ENCODE measurements at places on chromosomes 1 and 21.
A peak's percentile ranks its signal among the peaks of the same experiment; 100 is the strongest.

DNA sequence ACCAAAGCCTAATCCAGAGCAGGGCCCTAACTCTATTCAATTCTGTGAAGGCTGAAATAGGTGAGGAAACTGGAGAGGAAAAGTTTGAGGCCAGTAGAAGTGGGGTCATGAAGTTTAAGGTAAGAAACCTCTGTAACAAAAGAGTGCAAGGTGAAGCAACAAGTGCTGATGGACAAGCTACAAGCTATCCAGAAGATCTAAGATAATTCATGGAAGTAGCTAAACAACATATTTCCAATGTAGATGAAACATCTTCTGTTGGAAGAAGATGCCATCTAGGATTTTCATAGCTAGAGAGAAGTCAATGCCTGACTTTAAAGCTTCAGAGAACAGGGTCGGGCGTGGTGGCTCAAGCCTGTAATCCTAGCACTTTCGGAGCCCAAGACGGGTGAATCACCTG lies 217.6 kb downstream of the GREM2 start:
- no peak for DNase-seq

GRCh38 chr1:184455786-184456185 lies 69.0 kb downstream of the C1orf21 start:
- DNase-seq, result no peak

DNA sequence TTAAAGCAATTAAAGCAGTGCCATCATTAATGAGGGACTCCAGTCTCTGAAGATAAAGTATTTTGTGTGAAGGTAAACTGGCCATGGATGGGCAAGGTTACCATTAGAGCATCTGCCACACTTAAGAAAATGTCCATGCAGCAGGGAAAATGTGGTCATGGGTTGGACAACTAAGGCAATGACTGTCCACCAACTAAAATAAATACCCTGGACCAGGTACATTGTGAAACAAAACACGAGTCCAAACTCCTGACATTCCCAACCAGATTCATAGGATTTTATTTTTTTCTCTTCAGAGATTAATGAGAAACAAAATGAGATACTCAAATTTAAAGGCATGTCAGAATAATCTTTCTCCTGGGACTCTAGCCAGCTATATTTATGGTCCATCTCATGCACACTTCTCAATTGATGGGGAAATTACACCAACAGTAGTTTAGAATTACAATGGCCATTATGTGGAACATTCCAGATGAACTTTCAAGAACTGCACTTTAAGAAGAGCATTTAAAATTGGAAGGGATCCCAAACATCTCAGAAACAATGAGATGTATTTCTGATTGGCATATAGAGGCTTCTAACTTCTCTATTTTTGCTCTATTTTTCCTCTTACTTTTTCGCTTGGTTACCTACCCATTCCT lies 8.1 kb downstream of the GBP7 start:
- no peak for DNase-seq

- no peak for DNase-seq
Observed at GRCh38 chr1:42947117-42947516, 11.6 kb downstream of the SLC2A1 start.

GRCh38 chr1:168613691-168614231 lies 37.4 kb downstream of the XCL1 start:
- no peak for DNase-seq

DNA sequence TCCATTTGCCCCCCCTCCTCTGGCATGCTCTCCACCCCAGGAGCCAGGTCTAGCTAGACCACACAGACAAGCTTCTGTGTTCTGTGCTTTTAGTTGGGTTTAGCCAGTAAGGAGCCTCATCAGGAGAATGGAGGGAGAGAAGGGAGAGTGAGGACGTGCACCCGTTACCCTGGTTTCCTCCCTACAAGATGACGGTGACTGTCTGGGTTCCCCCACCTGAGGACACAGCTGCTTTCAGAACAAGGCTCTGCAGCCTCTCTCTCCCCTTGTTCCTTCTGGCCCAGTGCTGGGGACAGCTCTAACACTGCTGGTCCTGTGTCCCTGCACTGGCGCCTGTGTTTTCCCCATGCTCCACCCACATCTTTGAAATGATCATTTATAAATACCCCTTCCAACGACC lies 184.4 kb upstream of the GALNT2 start:
- no peak for DNase-seq

DNA sequence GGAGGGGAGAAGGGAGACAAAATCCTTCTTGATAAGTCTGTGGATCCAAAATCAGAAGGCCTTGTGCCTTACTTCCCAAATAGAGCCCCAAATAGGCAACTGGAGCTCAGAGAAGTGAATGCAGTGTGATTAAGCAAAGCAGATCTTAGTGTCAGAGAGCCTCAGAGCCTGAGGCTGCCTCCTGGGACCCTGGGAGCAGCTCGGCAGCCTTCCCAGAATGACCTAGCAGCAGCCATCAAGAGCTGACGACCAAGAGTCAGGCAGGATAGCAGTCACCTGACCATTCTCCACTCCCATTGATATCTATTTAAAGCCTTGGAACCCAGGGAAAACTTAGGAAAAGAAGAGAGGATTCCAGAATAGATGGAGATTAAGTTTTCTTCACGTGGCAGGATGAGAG lies 78.0 kb upstream of the SMYD2 start:
- DNase-seq, result no peak

DNA sequence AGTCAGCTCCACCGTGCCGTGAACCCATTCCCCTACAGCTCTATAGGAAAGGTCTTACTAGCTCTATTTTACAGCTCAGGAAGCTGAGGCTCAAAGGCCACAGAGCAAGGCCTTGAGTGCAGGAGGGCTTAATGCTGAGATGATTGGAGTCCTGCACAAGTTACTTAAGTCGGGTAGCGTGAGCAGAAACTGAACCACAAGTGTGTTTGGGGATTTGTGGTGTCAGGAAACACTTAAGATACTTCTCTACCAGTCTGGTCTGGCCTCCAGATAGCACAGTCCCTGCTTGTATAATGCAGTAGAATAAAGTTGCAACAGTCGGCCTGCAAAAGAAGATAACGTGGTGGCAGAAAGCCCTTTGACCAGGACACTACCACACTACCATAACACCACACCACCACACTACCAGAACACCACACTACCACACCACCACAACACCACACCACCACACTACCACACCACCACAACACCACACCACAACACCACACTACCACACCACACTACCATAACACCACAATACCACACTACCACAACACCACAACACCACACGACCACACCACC lies 118.1 kb downstream of the SPSB1 start:
- DNase-seq, result no peak

- no peak for DNase-seq
Observed at GRCh38 chr1:161439280-161440232, 65.7 kb upstream of the FCGR2A start.

- no peak for DNase-seq
Observed at GRCh38 chr1:39360731-39361130, 130.7 kb upstream of the BMP8A start.

DNA sequence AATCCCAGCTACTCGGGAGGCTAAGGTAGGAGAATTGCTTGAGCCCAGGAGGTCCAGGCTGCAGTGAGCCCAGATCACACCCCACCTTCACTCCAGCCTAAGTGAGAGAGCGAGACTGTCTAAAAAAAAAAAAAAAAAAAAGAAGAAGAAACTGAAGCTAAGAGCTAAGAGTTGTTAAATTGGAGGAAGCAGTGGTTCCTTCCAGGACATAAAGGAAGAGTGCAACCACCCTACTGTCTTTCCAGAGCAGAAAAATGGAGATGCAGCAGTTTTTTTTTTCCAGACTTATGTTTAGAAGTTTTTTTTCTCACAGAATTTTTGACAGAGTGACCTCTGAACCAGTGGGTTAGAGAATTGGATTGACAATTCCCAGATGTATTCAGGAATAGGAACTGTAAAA lies 88.7 kb downstream of the HLX start:
- no peak for DNase-seq

DNA sequence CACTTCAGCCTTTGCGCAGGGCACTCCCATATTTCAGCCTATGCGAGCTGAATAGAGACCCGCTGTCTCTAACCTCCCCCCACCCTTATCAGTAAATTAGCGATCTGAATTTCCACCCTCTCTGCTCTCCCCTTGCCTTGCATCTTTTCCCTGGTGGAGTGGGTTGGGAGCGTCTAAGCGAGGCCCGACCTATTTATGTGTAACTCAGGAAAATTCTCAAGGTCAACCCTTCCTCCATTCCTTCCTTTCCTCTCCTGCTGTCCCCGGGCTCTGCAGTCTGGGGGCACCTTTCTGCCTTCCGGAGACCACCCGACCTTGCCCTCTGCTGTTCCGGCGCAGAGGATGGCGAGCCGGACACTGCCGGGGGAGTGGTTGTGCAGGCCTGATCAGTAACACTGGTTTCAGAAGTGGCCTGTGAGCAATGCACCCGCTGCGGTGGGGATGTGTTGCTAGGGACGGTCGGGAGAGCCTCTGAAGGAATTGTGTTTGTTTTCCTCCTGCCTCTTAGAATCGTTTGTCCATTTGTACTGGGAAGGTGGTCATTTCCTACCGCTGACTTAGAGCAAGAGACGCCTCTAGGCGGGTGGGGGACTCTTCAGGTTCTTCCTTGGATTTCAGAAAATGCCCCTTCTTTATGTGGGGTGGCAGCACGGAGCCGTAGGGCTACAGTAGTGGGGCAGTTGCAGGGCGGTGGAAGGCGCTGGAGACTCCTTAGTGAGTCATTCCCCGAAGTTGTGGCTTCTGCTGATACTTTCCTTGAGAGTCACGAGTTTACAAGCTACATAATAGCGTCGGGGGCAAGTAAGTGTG lies 513 bp downstream of the MGST3 start:
- peak; percentile 63 for DNase-seq

DNA sequence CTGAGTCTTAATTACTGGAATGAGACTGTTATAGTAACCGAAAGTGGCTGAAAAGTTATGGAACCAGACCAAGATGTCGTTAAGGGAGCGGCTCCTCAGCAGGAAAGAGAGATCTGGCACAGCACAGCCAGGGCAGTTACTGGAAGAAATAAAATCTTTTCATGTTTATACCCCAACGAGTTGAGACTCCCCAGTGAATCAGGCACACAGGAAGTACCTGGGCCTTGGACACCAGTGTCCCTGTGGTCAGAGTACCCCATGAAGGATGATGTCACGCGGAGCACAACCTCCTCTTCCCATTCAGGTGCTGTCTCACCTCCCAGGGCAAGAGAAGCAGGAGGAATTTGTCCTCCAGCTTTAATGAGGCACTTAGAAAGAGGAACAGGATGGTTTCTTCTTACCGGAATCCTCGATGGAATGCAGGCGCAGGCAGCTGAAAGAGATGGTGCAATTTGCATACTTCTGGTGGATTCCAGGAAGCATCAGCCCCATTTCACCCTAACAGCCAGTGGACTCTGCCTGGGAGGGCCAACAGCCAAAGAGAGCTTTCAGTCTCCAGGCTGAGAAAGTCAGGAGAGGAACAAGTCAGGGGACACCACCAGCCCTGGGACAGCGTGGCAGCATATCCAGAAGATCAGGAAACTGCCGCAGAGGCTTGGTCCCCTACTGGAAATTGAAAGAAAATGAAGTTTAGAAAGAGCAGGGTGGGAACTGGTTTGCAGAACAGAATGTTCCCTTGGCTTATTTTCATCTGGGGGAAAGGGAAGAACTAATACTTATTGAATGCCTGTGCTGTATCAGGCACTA lies 35.9 kb upstream of the CTTNBP2NL start:
- DNase-seq, result no peak

DNA sequence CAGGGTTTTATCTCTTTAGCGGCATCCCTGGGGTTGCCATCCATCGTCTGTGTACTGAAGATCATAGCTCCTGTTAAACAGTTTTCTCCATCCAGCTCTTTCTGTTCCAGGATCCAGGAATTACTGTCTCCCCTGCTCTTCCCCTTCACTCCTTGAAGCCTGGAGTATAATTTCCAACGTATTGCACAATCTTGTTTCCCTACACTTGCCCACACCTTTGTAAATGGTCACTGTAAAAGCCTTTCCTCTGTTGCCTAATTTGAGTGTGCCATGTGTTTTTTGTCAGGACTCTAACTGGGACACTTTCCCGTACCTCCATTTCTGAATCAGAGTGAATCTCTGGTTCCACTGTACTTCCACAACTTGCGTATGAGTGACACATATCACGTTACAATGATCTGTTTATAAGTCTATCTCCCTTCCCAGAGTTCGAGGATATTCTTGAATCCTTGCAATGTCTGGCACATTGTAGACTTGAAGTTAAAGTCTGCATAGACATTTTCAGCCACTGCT lies 199.6 kb upstream of the SNX7 start:
- DNase-seq, result no peak

GRCh38 chr1:2554621-2555387 lies 1.4 kb upstream of the TNFRSF14 start:
- DNase-seq, result no peak

DNA sequence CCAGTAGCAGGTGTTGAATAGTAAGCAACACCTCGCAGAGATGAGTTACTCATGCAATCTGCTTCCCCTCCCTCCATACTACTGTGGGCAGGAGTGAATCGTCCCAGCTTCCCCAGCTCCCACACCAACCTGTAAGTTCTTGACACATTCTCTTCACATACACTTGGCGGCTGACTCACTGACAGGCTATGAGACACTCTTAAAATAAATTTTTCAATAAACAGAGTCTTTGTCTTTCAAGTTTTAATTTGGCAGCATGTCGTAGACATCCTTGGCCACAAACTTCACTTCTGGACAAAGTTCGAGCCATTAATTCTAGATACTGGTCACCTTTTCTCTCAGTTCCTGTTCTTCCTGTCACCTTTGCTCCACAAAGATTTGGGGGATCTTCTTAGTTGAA lies 290.7 kb downstream of the TM2D1 start:
- peak; percentile 60 for DNase-seq

GRCh38 chr1:201930803-201931202 lies 15.5 kb downstream of the LMOD1 start:
- DNase-seq, result no peak

DNA sequence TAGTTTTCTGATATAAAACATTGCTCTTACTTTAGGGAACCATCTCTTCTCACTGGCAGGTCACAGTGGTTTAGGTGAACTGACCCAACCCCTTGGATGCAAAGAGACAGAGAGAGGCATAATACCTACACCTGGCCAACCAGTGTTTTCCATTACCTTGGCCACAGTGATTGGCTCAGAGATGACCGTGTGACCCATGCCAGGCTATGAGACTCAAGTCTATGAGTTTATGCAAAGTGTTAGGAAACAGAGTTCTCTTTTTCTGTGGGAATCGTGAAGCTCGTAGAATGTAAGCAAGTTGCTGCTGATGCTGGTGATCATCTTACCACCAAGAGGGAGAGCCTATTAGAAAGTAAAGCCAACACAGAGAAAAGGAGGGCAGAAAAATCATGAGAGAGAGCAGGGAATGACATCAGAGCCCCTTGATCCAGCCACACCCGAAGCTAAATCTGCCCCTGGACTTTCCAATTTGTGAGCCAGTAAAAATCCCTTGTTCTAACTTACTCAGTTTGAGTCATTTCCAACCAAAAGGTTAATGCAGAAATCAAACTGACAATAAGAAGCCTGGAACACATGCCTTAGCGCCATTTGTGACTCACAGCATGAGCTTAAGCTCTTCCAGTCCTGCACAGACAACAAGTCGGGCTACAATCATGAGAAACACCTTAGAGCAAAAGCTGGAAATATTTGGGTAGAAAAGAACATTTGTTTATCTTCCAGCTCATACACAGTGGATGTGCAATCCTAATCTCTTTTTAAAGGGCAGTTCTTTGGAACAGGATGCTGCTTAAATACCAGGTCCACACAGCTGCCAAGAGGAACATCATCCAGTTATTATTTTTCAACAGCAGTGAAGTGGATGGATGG lies 81.3 kb upstream of the KAZN start:
- no peak for DNase-seq

GRCh38 chr1:171674431-171675405 lies 22.2 kb upstream of the MYOC start:
- DNase-seq, result no peak

GRCh38 chr1:205144046-205144720 lies 22.4 kb upstream of the RBBP5 start:
- no peak for DNase-seq

- no peak for DNase-seq
Observed at GRCh38 chr1:1899266-1899966, 8.5 kb upstream of the GNB1 start.

Data from dorsolateral prefrontal cortex (tissue), 122 donors.